IMR-90 (cell line): ENCODE measurements at places on chromosomes 2 and 18. TPM values are rescaled to one million over a fixed set of nuclear protein-coding genes. Genes with fewer than 3 reads are reported as not detected.

WNT10A gene
- not detected in 2 replicates for total RNA-seq

SH3BP4 gene
- total RNA-seq = 112 and 122 TPM in 2 replicates

DNA sequence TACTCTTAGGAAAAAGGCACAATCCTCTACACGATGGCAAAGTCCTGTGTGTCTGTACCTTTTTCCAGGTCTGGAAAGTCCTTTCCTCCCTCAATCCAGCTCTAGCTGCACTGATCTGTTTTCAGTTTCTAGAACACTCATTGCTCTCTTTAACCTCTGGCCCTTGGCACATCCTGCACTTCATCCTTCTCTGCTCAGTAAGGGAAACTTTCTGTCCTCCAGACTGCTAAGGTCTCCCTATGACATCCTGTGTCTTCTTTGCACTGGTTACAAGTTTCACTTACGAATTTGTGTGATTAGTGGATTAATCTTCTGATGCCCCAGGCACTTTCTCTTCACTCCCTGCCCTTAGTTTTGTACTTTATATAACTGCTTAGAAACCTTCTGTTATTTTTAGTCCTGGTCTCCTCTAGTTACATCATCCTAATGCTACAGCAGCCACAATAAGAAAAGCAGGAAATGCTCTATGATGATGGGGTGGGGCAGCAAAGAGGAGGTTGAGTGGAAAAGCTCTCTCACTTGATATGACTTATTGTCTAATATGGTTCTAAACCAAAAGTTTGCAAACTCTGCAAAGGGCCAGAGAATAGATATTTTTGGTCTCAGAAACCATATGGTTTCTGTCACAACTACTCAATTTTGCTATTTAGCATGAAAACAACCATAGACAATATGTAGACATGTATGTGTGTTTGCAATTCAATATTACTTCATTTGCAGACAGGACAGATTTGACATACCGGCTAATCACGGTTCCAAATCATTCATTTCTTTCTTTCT, 568.2 kb downstream of the THSD7B start:
- DNase-seq = no peak

DNA sequence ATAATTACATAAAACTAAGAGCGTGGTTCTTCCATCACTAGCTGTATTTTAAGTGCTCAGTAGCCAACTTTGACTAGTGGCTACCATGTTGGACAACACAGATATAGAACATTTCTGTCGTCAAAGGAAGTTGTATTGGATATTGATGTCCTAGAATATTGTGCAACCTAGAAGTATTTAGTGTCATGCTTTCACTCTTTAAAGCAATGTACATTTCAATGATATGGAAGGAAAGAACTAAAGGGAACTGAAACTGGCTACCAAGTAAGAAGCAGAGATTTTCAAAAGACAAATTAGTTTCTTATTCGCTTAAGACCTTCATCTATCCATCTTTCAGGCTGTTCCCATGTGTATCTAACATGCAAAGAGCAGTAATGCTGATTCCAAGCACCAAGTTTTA, 85.4 kb upstream of the EML6 start:
- no peak for DNase-seq

DNA sequence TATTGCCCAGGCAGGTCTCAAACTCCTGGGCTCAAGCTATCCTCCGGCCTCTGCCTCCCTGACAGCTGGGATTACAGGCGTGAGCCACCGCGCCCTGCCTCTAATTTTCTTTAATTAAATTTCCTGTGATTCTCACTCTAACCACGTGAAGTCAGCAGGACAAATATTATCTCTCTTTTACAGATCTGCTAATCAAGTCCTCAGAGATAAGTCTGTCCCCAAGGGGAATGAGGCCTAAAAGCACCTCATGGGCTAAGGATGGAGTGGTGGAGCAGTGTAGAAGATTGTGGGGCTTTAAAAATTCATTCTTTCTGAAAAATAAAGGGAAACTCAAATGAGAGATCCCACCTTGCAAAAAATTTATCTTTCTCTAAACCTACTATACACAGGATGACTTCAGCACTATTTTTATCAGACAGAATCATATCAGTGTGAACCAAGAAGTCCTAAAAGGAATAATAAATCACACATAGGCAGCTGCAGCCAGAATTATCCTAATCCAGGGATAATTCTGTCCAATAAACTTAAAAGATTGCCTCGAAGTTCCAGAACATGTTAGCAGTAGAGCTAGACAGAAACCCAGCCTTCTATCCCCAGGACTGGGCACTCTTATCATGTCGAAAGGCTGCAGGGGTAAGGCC, 38.3 kb upstream of the BMPR2 start:
- DNase-seq = no peak

GRCh38 chr2:21920721-21921120, 797.0 kb downstream of the TDRD15 start:
- no peak for DNase-seq

GRCh38 chr18:63562284-63562683, 20.1 kb downstream of the SERPINB12 start:
- no peak for DNase-seq
